ENCODE measurements at places on chromosomes 5 and 9. TPM values are rescaled to one million over a fixed set of nuclear protein-coding genes. Genes with fewer than 3 reads are reported as not detected.
A peak's percentile ranks its signal among the peaks of the same experiment; 100 is the strongest.

DNA sequence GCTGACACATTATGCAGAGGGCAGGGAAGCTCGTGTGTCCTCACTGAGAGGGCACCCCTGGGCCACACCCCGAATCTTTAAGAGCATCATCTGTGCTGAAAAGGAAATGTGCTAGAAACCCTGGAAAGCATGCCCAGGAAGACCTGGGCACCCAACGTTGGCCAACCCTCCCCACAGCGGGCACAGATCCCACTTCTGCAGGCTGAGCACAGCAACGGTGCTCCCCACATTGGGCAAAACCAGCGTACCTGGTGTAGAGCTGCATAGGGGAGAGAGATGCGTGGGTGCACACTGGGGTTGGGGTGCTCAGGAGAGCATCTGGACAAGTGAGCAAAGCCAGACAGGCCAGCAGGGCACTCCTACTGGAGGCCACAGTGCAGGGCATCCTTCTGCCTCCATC lies 32.6 kb downstream of the ROR2 start:
- H3K4me3 ChIP-seq, result no peak overlapping the region
- no peaks in the 10 kb centered on the region for H3K36me3 ChIP-seq
- peaks cover 19% of the 10 kb centered on the region for H3K27me3 ChIP-seq
- no peak overlapping the region for H3K27ac ChIP-seq
- H3K4me1 ChIP-seq, result no peaks in the 10 kb centered on the region
- no peak for DNase-seq

FREM1 gene
- not detected for total RNA-seq

DNA sequence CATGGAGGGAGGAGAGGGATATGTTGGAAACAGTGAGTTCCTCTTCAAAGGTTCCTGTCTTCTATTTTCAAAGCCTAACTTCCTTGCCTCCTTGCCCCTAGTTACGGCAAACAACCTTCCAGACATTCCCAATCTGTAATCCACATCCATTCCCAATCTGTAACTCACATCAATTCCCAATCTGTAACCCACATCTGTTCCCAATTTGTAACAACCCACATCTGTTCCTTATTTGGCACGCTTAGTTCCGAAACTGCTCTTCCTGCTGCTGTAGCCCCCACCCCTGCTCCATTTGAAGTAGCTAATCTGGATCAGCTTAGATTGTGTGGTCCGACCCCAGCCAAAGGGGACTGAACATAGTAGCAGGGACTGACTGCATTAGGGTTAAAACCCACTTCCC lies 23.9 kb upstream of the IDNK start:
- DNase-seq, result no peak
- H3K4me3 ChIP-seq, result no peak overlapping the region
- H3K27ac ChIP-seq, result no peak overlapping the region
- H3K4me1 ChIP-seq, result no peaks in the 10 kb centered on the region

DNA sequence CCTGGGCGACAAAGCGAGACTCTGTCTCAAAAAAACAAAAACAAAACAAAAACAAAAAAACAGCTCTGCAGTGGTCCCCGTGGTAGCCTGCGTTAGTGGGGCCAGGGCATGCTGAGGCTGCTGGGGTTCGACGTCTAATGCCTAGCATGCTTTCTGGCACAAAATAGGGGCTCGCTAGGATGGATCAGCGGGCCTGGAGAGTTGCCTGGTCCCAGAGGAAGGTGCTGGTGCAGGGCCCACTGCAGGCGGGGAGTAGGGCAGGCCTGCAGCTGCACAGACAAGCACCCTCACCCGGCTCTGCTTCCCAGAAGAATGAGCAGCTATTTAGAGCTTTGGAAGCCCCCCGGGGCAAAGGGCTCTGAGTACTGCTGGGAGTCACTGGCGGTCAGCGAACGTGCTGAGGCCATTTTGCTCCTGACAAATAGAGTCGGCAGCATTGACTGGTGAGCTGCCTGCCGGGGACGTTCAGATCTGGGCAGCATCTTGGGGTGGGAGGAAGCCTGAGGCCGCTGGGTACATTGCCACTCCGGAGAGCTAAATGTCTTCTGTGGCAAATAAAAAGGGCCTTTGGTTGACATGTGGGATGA lies 126.7 kb downstream of the OLFM1 start:
- no peaks in the 10 kb centered on the region for H3K36me3 ChIP-seq
- peaks cover 7% of the 10 kb centered on the region for H3K27me3 ChIP-seq
- no peak overlapping the region for H3K4me3 ChIP-seq

FRMPD1 gene
- 0.03 TPM for total RNA-seq

DNA sequence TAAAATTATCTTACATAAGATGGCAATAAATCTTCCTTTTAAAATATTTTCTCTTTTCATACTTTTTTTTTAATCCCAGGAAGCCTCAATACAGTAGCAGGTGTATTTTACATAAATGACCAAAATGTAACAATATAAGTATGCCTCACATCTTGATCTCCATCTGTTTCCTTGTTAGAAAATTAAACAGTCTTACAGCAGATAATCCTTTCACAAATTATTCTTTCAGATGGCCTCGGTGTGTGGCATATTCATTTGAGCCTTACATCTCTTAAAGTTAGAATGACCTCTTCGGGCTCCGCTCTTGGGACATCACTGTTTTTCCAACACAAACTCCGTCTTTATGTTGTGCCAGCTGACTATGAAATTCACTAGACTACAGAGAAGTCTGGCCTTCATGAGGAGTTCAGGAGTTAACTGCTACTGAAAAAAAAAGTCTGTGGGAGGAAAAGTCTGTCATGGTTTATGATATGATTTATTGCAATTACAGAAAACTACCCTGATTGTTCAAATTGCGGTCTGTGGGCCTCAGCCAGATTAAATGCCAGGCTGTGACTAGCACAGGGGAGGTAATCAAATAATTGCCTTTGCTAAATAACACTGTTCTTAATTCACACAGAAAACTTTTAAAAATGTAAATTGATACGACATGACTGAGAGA lies 292.9 kb upstream of the PUM3 start:
- H3K27ac ChIP-seq, result no peak overlapping the region
- no peaks in the 10 kb centered on the region for H3K36me3 ChIP-seq

TMEM252 gene
- not detected for total RNA-seq

- no peak overlapping the region for H3K4me3 ChIP-seq
- no peaks in the 10 kb centered on the region for H3K36me3 ChIP-seq
- no peaks in the 10 kb centered on the region for H3K27me3 ChIP-seq
- no peak overlapping the region for H3K27ac ChIP-seq
- H3K4me1 ChIP-seq, result peaks cover 11% of the 10 kb centered on the region
- DNase-seq, result no peak
Observed at GRCh38 chr5:142059304-142059940, 46.6 kb upstream of the GNPDA1 start.

GRCh38 chr5:18605186-18605585 lies 970.9 kb downstream of the TAF11L14 start:
- no peaks in the 10 kb centered on the region for H3K36me3 ChIP-seq
- DNase-seq, result no peak
- H3K27me3 ChIP-seq, result no peaks in the 10 kb centered on the region
- no peaks in the 10 kb centered on the region for H3K4me1 ChIP-seq
- H3K27ac ChIP-seq, result no peak overlapping the region
- H3K4me3 ChIP-seq, result no peak overlapping the region

DNA sequence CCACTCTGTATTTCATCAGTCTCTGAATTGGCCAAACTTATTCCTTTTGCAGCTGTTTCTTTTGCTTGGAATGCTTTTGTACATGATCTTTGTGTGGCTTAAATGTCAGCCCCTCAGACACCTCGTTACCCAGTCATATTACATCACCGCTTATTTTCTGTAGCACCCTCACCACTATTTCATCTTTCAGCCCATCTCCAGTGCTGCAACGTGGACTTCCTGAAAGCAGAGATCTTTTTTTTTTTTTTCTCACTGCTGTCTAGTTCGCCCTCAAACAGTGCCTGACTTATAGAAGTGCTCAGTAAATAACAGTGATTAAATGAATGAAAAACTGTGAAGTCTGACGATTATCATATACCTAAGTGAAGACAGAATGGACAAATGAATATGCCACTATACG lies 835 bp downstream of the SRA1 start:
- H3K27ac ChIP-seq, result peak overlapping the region; percentile 89
- H3K4me3 ChIP-seq, result peak overlapping the region; percentile 88
- H3K4me1 ChIP-seq, result peaks cover 52% of the 10 kb centered on the region
- DNase-seq, result no peak
- H3K27me3 ChIP-seq, result no peaks in the 10 kb centered on the region
